ENCODE measurements at places on chromosomes 4 and X. TPM values are rescaled to one million over a fixed set of nuclear protein-coding genes. Genes with fewer than 3 reads are reported as not detected.

DNA sequence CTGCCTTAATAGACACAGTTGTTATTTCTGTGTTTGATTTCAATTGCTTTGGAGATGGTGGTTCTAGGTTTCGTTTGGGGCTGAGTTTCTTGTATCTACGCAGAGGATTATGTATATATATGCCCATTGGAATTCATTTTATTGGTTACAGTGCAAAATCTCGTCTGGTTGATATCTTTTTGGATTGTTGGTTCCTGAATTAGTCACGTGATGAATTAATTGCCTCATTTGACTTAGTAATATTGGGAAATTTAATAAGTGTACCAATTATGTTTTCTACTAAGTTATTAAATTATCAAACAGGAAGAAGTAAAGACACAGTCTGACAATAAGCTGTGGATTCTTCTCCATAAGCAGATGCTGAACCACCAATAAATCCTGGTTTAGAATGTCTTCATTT is 467.9 kb upstream of the TENM3 start:
- H3K4me3 ChIP-seq: no peak overlapping the region
- H3K27me3 ChIP-seq: no peaks in the 10 kb centered on the region
- no peaks in the 10 kb centered on the region for H3K4me1 ChIP-seq
- DNase-seq: no peak
- H3K36me3 ChIP-seq: no peaks in the 10 kb centered on the region

DNA sequence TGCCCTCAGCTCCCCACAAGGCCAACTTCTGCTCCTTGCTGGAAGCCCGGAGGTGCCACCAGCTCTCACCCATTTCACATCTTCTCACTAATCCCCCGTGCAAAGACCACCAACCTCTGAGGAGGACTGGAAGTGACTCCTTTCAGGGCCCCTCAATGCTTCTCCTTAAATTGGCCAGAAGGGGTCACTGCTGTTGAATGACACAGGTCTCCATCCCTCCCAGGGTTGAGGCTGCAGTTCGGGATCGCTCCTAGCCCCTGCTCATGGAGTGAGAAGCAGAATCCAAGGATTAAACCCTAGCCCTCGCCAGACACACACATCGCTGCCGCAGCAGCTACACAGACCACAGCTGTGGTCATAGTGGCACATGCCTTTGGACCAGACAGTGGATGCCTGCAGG is 279.5 kb upstream of the TAPT1 start:
- DNase-seq: no peak
- no peaks in the 10 kb centered on the region for H3K27me3 ChIP-seq
- H3K4me3 ChIP-seq: no peak overlapping the region
- H3K27ac ChIP-seq: no peak overlapping the region
- H3K36me3 ChIP-seq: no peaks in the 10 kb centered on the region

- no peaks in the 10 kb centered on the region for H3K27me3 ChIP-seq
- no peak overlapping the region for H3K27ac ChIP-seq
- H3K4me3 ChIP-seq: no peak overlapping the region
Measured at GRCh38 chr4:38310446-38311043, 350.3 kb downstream of the PTTG2 start.

DNA sequence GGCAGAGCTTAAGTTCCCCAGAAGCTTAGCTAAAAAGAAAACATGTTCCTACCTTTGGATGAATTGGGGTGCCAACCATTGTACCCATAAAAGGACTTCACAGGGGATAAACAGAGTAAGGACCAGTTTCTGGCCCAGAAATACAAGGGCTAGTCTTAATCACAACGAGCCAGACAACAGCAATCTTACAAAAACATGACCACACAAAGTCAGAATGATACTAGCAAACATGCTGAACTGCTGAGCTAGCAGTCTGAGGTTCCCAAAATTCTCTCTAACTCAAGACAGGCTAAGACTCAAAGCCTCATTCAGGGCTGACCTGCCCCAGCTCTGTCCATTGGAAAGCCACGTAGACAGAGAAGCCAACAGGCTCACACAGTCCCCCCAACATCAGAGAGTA is 40.3 kb downstream of the ATP11C start:
- H3K4me1 ChIP-seq: peaks cover 5% of the 10 kb centered on the region
- no peak overlapping the region for H3K27ac ChIP-seq
- H3K36me3 ChIP-seq: no peaks in the 10 kb centered on the region
- H3K27me3 ChIP-seq: no peaks in the 10 kb centered on the region

DNA sequence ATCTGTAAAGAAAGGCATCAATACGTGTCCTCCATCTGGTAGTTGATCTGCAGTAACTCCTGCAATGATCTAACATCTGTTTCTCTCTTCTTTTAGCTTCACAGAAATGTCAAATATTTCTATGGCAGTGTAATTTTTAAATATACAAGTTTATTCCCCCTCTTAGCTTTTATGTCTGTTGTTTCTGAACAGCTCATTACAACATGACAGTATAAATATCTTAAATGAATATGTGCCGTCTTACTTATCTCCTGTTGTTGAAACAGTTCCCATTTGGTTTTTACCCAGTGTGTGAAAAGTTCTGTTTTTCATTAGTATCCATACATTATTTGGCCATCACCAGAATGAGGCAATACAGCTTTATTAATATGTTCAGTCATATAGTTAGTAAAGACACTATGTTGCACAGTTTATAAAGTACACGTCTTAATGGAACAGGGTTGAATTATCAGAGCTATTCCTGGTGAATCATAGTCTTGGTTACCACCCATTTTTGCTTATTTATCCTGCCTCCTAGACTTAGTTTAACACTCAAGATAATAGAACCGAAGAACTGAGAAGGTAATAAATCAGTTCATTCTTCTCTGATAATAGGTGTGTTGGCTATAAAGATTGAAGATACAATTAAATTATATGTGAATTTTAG is 321.6 kb downstream of the TENM3 start:
- H3K4me3 ChIP-seq: no peak overlapping the region
- no peaks in the 10 kb centered on the region for H3K27me3 ChIP-seq
- H3K4me1 ChIP-seq: no peaks in the 10 kb centered on the region

DNA sequence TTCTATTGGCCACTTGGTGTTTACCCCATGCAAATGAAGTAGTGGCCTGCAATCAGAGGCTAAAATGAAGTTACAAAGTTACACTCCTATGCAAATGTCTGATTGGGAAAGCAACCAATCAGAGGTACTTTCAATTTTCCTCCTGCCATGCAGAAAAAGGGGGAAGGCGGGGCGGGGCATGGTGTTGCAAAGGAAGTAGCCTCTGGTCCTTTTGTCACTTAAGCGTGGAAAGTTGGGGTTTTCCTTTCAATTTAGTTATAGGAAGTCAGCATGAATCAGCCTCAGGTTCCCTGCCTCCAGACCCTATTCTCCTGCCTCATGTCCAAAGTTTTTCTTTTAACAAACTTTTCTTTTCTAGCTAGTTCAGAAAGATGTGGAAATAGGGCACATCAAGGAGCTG is 69.3 kb downstream of the GPC4 start:
- H3K27me3 ChIP-seq: no peaks in the 10 kb centered on the region
- H3K27ac ChIP-seq: no peak overlapping the region
- H3K36me3 ChIP-seq: no peaks in the 10 kb centered on the region

DNA sequence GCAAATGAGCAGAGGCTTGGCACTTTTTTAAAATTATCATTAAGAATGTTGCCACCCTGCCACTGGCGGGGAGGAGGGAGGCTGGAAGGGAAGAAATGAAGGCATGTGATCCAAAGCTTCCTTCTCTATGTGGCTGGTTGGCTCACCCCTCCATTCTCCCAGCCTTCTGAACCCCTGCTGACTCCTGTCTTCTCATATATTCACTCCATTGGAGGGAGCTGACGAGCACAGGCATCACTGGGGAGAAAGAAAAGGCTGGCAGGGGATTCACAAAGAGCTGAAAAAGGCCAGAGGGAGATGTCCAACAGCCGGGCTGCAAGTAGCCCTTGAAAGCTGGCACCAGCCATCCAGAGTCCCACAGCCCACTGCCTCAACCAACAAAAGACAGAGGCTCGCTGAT is 495.6 kb downstream of the BCOR start:
- H3K4me1 ChIP-seq: no peaks in the 10 kb centered on the region
- no peaks in the 10 kb centered on the region for H3K27me3 ChIP-seq
- H3K36me3 ChIP-seq: no peaks in the 10 kb centered on the region

DNA sequence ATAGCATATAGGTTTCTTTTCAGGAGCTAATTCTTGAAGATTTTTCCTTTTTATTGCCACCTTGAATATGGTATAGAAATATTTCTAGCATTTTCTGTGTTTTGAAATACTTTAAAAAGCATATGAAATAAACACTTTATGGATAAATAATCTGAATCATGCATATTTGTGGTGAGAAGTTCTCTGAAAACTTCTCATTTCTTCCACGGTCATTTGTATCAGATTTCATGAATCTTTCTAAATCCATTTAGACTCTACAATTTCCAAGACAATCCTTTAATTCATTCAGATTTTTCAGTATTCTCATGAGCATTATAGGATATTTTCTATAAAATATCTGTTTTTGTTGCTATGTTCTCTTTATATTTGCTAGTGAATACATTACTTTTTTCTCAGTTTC is 16.2 kb upstream of the CA5B start:
- no peaks in the 10 kb centered on the region for H3K27me3 ChIP-seq
- H3K4me1 ChIP-seq: no peaks in the 10 kb centered on the region
- no peak overlapping the region for H3K4me3 ChIP-seq
- H3K27ac ChIP-seq: no peak overlapping the region
- no peak for DNase-seq
- no peaks in the 10 kb centered on the region for H3K36me3 ChIP-seq

DNA sequence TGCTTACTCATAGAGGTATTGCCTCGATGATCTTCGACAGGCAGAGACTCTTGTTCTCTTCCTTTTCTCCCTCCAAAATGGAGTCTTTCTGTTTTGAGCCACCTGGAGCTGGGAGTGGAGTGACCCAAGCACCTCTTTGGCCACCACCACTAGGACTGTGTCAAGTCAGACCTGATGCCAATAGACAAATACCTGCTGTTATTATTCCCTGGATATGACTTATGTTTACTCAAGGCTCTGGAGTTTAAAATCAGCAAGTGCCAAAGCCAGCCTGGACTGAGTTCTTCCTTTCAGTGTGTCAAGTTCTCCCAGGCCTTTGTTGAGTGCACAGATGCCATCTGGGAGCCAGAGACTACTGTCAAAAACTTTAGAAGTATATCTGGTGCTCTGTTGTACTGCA is 130.2 kb upstream of the SLC6A14 start:
- H3K27ac ChIP-seq: no peak overlapping the region
- no peaks in the 10 kb centered on the region for H3K27me3 ChIP-seq
- H3K4me1 ChIP-seq: no peaks in the 10 kb centered on the region

GRCh38 chrX:28205126-28205525 is 223.9 kb upstream of the DCAF8L1 start:
- H3K36me3 ChIP-seq: no peaks in the 10 kb centered on the region
- no peak overlapping the region for H3K4me3 ChIP-seq
- H3K27me3 ChIP-seq: no peaks in the 10 kb centered on the region
- H3K4me1 ChIP-seq: no peaks in the 10 kb centered on the region
- no peak for DNase-seq

DNA sequence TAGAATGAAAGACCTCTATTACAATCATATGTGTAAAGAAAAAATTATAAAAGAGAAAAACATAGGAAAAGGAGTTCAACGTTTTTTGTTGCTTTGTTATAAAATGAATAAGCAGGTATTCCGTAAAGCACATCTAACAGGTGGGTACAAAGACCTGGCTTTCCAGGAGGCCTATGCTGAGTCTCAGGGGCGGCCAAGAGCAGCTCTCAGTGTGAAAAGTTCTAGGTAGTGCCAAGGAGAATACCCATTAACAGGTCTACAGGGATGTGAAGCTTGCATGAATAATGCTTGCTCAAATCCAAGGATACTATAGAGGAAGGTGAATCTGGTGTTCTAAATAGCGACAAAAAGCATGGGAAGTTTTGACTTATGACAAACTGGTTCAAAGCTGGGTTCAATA is 944.4 kb downstream of the PDHA2 start:
- H3K27me3 ChIP-seq: no peaks in the 10 kb centered on the region
- no peaks in the 10 kb centered on the region for H3K4me1 ChIP-seq
- H3K27ac ChIP-seq: no peak overlapping the region
- H3K36me3 ChIP-seq: no peaks in the 10 kb centered on the region

DNA sequence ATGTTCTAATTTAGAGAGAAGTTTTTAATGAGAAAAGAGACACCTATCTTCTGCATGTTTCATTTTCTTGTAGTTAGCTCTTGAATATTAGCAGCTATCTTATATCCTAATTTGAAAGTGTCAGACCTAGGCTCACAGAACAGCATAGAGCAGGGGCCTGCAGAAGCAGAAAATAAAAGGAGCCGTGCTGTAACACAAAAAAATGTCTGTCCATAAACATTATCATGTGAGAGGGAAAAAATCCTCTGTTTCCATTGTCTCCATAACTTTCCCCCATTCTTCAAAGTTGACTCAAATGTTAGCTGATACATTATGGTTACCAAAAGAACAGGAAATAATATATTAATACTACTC is 329.2 kb upstream of the EPHA5 start:
- no peaks in the 10 kb centered on the region for H3K27me3 ChIP-seq
- no peaks in the 10 kb centered on the region for H3K4me1 ChIP-seq
- no peak overlapping the region for H3K4me3 ChIP-seq

DNA sequence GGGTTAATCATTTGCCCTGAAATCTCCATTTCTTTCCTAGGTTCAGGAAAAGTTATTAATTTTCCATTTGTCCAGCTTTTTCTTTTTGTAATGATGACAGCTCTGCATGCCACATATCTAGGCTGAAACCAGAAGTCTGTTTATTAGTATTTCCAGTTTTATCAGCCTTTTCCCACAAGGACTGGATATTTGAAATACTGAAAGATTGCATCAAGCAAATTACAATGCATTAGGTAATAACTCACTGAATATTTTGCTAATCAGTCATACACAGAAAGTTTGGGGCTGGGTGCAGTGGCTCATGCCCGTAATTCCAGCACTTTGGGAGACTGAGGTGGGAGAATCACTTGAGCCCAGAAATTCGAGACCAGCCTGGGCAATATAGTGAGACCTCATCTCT is 21.5 kb downstream of the SLC9A7 start:
- no peak overlapping the region for H3K27ac ChIP-seq
- H3K36me3 ChIP-seq: no peaks in the 10 kb centered on the region
- no peak for DNase-seq
- no peak overlapping the region for H3K4me3 ChIP-seq
- H3K4me1 ChIP-seq: no peaks in the 10 kb centered on the region

GRCh38 chr4:184664445-184665210 is 15.1 kb downstream of the PRIMPOL start:
- no peak overlapping the region for H3K27ac ChIP-seq
- no peak for DNase-seq
- no peaks in the 10 kb centered on the region for H3K4me1 ChIP-seq
- no peaks in the 10 kb centered on the region for H3K36me3 ChIP-seq

- H3K4me1 ChIP-seq: no peaks in the 10 kb centered on the region
- no peak for DNase-seq
- H3K27ac ChIP-seq: no peak overlapping the region
- H3K4me3 ChIP-seq: no peak overlapping the region
Measured at GRCh38 chr4:150628073-150628472, 46.1 kb downstream of the MAB21L2 start.

- H3K36me3 ChIP-seq: no peaks in the 10 kb centered on the region
- no peaks in the 10 kb centered on the region for H3K4me1 ChIP-seq
- H3K4me3 ChIP-seq: no peak overlapping the region
- DNase-seq: no peak
- no peaks in the 10 kb centered on the region for H3K27me3 ChIP-seq
Measured at GRCh38 chr4:70511365-70511764, 7.0 kb upstream of the AMTN start.

Gene RRH
- total RNA-seq: not detected

Gene GAGE12J
- not detected for total RNA-seq

Gene GPC4
- total RNA-seq: 8.2 TPM

Gene ADAD1
- total RNA-seq: not detected

Gene CCSER1
- total RNA-seq: 12.4 TPM

Gene JADE1
- total RNA-seq: 10.7 TPM

Gene PLXNB3
- 13.4 TPM for total RNA-seq

Gene SSX4B
- total RNA-seq: not detected

Gene NAA11
- total RNA-seq: not detected

Gene FGFR3
- 175 TPM for total RNA-seq

Gene ADGRA3
- total RNA-seq: 20.4 TPM

Gene DOCK11
- total RNA-seq: 1.1 TPM
